ENCODE measurements at places on chromosomes 13 and 19. TPM values are rescaled to one million over a fixed set of nuclear protein-coding genes. Genes with fewer than 3 reads are reported as not detected.

DNA sequence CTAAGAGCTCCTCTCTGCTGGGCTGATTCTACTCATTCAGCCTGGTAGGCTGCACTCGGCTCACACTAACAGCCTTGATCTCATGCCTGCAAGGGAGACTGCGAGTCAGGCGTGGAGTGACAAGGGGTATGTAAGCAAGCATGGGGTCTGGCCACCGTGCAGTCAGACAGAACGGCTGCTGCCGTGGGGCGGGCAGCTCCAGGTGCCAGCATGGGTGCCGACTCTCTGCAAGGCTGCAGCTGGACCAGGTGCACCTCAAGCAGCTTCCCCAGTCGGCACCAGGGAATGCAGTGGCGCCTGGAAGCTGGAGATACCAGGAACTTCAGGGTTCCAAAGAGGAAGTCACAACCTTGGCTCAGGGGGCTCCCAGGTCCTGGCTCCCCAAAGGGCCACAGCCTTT is 892.3 kb downstream of the OLFM4 start:
- H3K4me3 ChIP-seq, result no peak overlapping the region
- no peaks in the 10 kb centered on the region for H3K4me1 ChIP-seq
- no peaks in the 10 kb centered on the region for H3K27me3 ChIP-seq
- DNase-seq, result no peak
- H3K36me3 ChIP-seq, result no peaks in the 10 kb centered on the region

- DNase-seq, result no peak
- no peak overlapping the region for H3K27ac ChIP-seq
- no peaks in the 10 kb centered on the region for H3K36me3 ChIP-seq
- peaks cover 6% of the 10 kb centered on the region for H3K27me3 ChIP-seq
- no peaks in the 10 kb centered on the region for H3K4me1 ChIP-seq
- H3K4me3 ChIP-seq, result no peak overlapping the region
Measured at GRCh38 chr13:76955193-76955592, 6.9 kb downstream of the ACOD1 start.

GRCh38 chr13:55516610-55517009 is 1624.1 kb upstream of the PRR20A start:
- H3K4me1 ChIP-seq, result no peaks in the 10 kb centered on the region
- no peak for DNase-seq
- no peak overlapping the region for H3K4me3 ChIP-seq
- no peak overlapping the region for H3K27ac ChIP-seq

DNA sequence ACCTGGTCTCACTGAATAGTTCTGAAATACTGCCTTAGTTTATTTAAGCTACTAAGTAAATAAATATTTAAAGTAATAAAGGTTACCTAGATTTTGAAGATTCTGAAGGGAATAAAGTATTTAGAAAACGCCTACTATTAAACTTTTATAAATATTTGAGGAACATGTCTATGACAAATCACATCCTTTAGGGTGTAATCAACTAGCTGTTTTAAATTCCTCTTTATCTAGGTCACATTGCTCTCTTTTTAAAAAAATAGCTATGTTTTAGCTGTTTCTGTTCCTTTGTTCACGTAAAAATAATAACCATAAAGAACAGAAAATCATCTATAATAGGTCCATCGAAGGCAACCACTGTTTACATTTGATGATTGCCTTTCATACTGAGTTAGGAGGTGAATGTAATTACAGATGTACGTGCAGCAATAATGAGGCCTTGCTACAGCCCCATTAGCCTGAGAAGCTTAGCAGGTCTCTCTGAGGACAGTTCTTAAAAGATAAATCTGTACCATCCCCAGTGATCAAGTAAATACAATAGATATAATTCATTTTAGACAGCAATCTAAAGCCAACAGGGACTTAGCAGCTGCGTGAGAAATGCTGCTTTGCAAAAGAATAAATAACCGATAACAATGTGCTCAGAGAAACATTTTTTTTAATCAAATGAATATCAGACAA is 449.5 kb downstream of the LIG4 start:
- no peak overlapping the region for H3K4me3 ChIP-seq
- no peaks in the 10 kb centered on the region for H3K36me3 ChIP-seq
- no peaks in the 10 kb centered on the region for H3K27me3 ChIP-seq
- DNase-seq, result no peak

DNA sequence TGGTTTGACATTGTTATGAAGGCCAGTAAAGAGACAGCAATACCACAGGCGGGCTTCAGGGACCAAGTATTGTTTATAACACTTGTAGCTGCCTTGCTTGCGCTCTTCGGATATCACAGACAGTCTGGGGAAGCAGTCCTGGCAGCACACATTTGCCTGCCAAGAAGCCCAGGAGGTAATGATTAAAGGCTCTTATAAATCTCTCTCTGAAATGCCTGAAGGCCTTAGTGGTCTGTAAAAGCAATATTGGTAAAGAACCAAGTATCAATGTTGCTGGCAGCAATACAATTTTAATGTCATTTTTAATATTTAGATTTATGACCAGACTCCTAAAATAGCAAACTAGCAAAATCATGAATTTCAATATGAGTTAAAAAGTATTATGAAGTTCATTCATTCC is 1312.4 kb downstream of the PCDH9 start:
- no peaks in the 10 kb centered on the region for H3K36me3 ChIP-seq
- no peak overlapping the region for H3K4me3 ChIP-seq
- H3K27ac ChIP-seq, result no peak overlapping the region
- H3K4me1 ChIP-seq, result no peaks in the 10 kb centered on the region
- H3K27me3 ChIP-seq, result no peaks in the 10 kb centered on the region

DNA sequence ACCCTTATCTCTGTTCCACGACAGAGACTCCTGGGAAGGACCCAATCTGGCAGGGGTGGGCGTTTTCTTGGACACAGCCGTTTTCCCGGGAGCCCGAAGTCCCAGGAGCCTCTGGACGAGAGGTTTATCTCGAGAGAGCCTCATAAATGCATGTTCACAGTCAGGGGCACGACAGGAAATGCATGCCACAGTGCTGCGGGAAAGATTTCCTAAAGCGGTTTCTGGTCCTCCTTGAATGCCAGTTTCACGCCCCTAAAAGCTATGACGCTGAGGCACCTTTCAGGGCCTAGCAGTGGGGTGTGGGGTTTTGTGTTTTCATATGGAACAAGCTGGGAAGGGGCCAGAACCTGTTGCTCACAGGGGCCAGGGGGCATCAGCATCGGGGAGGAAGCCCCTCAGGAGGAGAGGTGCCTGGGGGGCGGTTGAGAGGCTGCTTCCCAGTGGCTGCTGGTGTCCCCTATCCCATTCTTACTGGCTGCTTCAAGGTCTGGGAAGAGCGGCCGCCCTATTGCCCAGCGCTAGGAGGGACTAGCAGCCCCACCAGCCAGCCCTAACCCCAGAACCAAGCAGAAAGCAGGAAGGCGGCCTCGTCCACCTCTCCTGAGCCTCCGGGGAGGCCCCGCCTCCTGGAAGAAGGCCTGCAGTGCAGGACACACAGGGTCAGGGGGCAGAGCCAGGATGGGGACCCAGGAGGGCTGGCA is 157.0 kb downstream of the KDM4B start:
- no peak overlapping the region for H3K27ac ChIP-seq
- H3K4me1 ChIP-seq, result peaks cover 17% of the 10 kb centered on the region
- H3K4me3 ChIP-seq, result no peak overlapping the region
- no peak for DNase-seq
- no peaks in the 10 kb centered on the region for H3K27me3 ChIP-seq

DNA sequence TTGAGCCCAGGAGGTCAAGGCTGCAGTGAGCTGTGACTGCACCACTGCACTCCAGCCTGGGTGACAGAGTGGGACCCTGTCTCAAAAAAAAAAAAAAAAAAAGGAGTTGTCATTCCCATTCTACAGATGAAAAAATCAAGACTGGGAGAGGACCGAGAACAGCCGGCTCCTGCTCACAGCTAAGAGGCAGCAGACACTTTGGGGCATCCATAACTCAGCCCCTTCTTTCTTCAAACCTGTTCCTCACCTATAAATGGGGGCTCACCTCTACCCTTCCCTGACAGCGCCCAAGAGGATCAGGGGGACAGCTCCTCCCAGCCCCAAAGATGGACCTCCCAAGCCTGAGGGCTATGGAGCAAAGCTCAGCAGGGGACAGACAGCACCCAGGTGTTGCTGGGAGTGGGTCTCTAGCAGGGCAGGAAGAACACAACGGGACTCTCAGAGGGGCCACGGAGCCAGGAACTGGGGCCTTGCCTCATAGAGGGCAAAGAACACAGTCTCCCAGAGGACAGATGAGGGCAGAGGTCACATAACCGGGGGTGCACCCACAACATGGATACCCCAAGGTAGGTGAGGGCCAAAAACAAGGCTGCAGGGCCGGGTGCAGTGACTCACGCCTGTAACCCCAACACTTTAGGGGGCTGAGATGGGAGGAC is 3.4 kb upstream of the KLF16 start:
- H3K27ac ChIP-seq, result no peak overlapping the region
- H3K4me1 ChIP-seq, result peaks cover 19% of the 10 kb centered on the region
- no peak for DNase-seq

DNA sequence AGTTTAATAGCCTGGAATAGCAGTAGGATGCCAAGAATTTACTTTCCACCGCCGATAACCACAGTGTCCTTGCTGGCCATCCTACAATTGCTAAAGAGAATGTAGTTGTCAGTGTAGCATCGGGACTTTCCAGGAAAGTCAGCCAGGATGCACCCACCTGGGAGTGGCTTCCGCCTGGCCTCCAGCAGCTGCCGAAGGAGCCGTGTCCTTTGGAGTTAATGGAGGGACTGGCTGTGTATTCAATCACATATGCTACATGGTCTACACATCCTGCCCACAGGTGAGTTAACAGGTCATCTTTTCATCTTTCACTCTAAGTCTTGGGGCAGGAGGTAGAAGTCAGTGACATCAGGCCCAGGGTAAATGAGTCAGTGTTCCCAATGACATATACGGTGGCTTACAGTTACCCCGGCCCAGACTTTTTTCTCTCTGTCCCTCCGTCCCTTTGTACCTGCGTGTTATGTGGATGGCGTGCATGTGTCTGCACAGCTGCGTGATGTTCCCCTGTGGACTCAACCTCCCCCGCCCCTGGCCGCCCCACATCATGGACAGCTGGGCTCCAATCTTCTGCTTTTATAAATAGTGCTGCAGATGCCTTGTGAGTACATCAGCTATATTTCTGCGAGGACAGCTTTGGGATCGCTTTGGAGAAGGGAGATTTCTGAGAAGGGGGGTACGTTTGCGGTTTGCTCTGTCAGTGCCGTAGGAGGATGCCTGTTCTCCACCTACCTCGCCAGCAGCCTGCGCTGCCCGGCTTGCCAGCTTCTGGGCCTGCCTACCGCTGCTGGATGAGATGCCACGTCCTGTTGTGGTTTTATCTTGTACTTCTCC is 63.1 kb downstream of the ATP11A start:
- no peak overlapping the region for H3K4me3 ChIP-seq
- no peaks in the 10 kb centered on the region for H3K36me3 ChIP-seq
- H3K4me1 ChIP-seq, result peaks cover 14% of the 10 kb centered on the region

GRCh38 chr19:28836421-28836820 is 376.5 kb downstream of the UQCRFS1 start:
- H3K36me3 ChIP-seq, result no peaks in the 10 kb centered on the region
- no peak overlapping the region for H3K27ac ChIP-seq
- H3K27me3 ChIP-seq, result no peaks in the 10 kb centered on the region
- no peak for DNase-seq

DNA sequence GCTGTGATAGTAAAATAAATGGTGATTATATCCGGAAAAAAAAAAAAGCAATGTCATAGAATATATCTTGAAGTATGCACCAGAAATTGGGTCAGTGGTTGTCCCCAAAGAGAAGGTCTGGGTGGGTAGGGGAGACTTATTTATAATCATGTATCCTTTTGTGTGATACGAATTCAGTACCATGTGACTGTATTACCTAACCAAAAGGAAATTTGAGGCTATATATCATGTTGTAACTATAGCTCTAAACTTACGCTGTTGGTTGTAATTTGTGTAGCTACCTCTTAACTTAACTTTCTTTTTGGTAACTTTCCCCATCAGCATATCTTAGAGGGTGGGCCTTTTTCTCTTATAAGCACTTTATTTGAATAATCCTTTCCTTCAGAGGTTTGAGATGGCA is 25.2 kb upstream of the KCTD4 start:
- DNase-seq, result no peak
- no peaks in the 10 kb centered on the region for H3K36me3 ChIP-seq
- no peaks in the 10 kb centered on the region for H3K4me1 ChIP-seq
- no peak overlapping the region for H3K4me3 ChIP-seq
- H3K27me3 ChIP-seq, result no peaks in the 10 kb centered on the region

DNA sequence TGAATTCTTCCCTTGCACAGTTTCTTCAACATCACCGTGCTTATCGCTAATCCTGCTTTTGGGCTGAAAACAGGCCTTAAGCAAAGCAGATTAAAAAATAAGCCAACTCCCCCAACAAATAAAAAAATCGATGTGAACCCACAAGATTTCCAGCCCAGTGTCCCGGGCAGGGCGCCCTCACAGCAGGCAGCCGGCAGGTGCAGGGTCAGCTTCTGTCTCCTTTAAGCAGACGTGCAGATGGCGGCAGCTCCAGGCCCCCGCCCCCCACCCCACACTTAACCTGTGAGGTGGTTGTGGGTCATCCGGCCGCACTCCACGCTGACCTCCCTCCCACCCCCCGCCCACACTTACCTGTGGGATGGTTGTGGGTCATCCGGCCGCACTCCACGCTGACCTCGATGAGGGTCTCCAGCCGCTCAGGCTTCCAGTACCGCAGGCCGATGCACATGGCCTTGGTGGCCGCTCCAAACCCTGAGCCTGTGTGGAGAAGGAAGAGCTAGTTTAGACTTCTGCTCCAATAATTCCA is 19.8 kb downstream of the ADPRHL1 start:
- H3K27ac ChIP-seq, result no peak overlapping the region
- no peaks in the 10 kb centered on the region for H3K27me3 ChIP-seq
- no peak overlapping the region for H3K4me3 ChIP-seq
- H3K36me3 ChIP-seq, result no peaks in the 10 kb centered on the region
- no peak for DNase-seq

- no peaks in the 10 kb centered on the region for H3K36me3 ChIP-seq
- DNase-seq, result no peak
- no peak overlapping the region for H3K4me3 ChIP-seq
- no peaks in the 10 kb centered on the region for H3K27me3 ChIP-seq
- no peak overlapping the region for H3K27ac ChIP-seq
Measured at GRCh38 chr19:4149518-4150288, 3.7 kb upstream of the CREB3L3 start.

- no peak for DNase-seq
- H3K27me3 ChIP-seq, result no peaks in the 10 kb centered on the region
- H3K27ac ChIP-seq, result no peak overlapping the region
- no peaks in the 10 kb centered on the region for H3K4me1 ChIP-seq
- H3K4me3 ChIP-seq, result no peak overlapping the region
Measured at GRCh38 chr13:95099541-95099940, 201.7 kb downstream of the ABCC4 start.

GRCh38 chr19:378706-379105 is 30.2 kb downstream of the C2CD4C start:
- H3K27me3 ChIP-seq, result no peaks in the 10 kb centered on the region
- no peak overlapping the region for H3K4me3 ChIP-seq
- H3K27ac ChIP-seq, result no peak overlapping the region
- no peaks in the 10 kb centered on the region for H3K36me3 ChIP-seq

GRCh38 chr19:8638078-8638619 is 7.7 kb downstream of the NFILZ start:
- no peak for DNase-seq
- no peak overlapping the region for H3K4me3 ChIP-seq
- H3K27me3 ChIP-seq, result peaks cover 2% of the 10 kb centered on the region

- H3K27ac ChIP-seq, result no peak overlapping the region
- H3K4me3 ChIP-seq, result no peak overlapping the region
- H3K4me1 ChIP-seq, result no peaks in the 10 kb centered on the region
- no peaks in the 10 kb centered on the region for H3K27me3 ChIP-seq
- DNase-seq, result no peak
- no peaks in the 10 kb centered on the region for H3K36me3 ChIP-seq
Measured at GRCh38 chr13:90594681-90595080, 752.8 kb upstream of the MIR17HG start.

CRB3 gene
- polyA plus RNA-seq, result 3.4 TPM

ZNF471 gene
- polyA plus RNA-seq, result 0.39 TPM

MYDGF gene
- 99.2 TPM for polyA plus RNA-seq

Measured in CD4-positive, CD25-positive, alpha-beta regulatory T cell (primary cell).